ENCODE measurements at places on chromosomes 3 and 15. TPM values are rescaled to one million over a fixed set of nuclear protein-coding genes. Genes with fewer than 3 reads are reported as not detected.

Gene ISLR2
- polyA plus RNA-seq, result not detected

Gene MST1R
- 1.1 TPM for polyA plus RNA-seq

DNA sequence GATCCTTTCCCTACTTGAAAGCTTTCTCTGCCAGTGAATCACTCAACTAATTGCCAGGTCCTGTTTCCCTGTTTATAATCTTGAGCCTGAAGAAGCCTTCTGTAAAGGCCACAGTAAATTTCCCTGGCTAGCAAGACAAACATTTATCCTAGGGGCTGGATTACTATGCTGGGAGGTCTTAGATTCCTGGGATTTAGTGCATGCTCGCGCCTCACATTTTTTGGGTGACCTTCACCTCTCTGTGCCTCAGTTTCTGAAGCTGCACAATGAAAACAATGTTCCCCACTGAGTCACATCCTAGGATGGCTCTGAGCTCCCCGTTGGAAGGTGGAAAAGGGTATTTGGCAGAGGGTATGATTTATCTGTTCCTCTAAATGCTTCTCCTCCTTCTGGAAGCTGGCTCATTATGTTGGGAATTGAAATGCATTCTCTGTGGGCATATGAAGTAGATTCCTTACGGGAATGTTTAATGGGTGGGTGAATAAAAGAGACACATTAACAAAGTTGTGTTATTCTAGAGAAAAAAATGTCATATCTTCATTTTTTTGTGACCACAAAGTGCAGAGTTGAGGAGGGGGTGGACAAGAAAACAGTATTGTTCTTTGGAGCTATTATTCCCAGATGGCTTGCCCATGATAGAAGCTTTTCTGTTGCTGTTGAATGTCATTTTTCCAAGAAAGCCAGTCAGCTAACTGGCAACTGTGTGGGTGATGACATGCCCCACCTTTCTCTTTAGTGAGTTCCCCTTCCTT, 32.4 kb downstream of the LSM3 start:
- H3K4me3 ChIP-seq, result no peak overlapping the region
- H3K27me3 ChIP-seq, result peaks cover 1% of the 10 kb centered on the region
- no peak for DNase-seq
- no peaks in the 10 kb centered on the region for H3K4me1 ChIP-seq
- no peaks in the 10 kb centered on the region for H3K36me3 ChIP-seq
- no peak overlapping the region for H3K27ac ChIP-seq

DNA sequence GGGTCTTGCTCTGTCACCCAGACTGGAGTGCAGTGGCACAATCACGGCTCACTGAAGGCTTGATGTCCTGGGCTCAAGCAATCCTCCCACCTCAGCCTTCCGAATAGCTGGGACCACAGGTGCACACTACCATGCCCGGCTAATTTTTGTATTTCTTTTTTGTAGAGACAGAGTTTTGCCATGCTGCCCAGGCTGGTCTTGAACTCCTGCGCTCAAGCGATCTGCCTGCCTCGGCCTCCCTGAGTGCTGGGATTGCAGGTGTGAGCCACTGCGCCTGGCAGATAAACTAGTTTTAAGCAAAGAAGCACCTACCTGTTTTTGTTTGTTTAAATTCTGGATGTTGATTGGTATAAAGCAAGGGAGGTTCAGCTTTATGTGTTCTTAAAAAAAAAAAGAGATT, 170.6 kb upstream of the GOLIM4 start:
- no peak overlapping the region for H3K4me3 ChIP-seq
- no peaks in the 10 kb centered on the region for H3K36me3 ChIP-seq
- H3K27me3 ChIP-seq, result no peaks in the 10 kb centered on the region
- no peak for DNase-seq
- no peaks in the 10 kb centered on the region for H3K4me1 ChIP-seq

DNA sequence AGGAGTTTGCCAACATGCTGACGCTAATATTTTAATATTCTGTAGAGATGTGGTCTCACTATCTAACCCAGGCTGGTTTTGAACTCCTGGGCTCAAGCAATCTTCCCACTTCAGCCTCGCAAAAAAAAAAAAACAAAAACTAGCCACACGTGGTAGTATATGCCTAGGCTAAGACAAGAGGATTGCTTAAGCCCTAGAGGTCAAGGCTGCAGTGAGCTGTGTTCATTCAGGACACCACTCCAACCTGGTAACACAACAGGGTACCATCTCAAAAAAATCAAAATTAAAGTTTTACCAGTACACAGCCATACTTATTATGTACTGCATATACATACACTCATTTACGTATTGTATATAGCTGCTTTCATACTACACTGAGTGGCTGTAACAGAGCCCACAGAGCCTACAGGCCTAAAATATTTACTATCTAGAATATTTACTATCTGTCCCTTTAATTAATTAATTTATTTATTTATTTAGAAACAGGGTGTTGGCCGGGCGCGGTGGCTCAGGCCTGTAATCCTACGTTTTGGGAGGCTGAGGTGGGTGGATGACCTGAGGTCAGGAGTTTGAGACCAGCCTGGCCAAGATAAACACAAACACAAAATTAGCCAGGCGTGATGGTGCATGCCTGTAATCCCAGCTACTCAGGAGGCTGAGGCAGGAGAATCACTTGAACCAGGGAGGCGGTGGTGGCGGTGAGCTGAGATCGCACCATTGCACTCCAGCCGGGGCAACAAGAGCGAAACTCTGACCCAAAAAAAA, 23.2 kb downstream of the SMARCC1 start:
- H3K27me3 ChIP-seq, result no peaks in the 10 kb centered on the region
- DNase-seq, result no peak
- no peak overlapping the region for H3K27ac ChIP-seq
- no peak overlapping the region for H3K4me3 ChIP-seq

GRCh38 chr15:31342781-31343626, 16.4 kb downstream of the KLF13 start:
- DNase-seq, result no peak
- H3K36me3 ChIP-seq, result no peaks in the 10 kb centered on the region
- H3K27me3 ChIP-seq, result peaks cover 44% of the 10 kb centered on the region
- H3K27ac ChIP-seq, result peak overlapping the region; percentile 92
- peaks cover 100% of the 10 kb centered on the region for H3K4me1 ChIP-seq

Gene CORO2B
- not detected for polyA plus RNA-seq

DNA sequence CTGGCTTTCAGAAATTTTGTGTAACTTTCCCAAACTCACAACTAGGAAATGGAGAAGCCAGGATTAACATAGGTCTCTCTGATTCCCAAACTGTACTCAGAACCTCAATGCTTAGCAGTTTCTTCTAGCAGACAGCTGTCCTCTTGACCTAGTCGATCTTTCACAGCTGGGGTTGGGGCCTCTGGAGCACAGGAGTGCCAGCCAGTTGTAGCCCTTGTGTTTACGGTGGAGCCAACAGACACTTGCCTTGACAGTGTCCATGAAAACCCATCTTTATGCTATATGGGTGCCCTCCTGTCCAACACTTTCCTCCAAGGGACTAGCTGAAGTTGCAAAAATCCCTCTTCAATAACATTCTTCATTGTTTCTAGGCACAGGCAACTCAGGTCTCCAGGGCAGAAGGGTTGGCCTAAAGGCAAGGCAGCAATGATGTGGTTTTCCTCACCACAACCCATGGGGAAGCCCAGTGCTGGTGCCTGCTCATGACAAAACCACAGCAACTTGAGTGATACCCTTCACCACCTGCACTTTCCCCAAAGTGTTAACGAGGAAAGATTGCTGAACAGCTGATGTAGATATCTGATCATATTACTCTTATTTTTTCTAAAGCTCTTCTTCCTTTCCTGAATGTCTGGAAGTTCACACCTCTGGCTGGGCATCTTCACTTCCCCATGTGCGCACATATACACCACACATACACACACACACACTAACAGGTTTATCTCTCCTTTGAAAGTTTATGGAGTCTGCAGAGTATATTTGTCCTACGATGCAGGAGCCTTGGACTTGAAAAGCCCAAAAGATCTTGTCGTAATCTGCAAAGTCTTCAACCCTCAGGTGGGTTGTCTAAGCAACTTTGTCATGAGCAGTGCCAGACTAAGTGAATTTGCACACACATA, 11.0 kb upstream of the KNG1 start:
- no peaks in the 10 kb centered on the region for H3K36me3 ChIP-seq
- DNase-seq, result peak; percentile 66
- no peak overlapping the region for H3K4me3 ChIP-seq
- H3K27ac ChIP-seq, result no peak overlapping the region
- H3K27me3 ChIP-seq, result peaks cover 20% of the 10 kb centered on the region

DNA sequence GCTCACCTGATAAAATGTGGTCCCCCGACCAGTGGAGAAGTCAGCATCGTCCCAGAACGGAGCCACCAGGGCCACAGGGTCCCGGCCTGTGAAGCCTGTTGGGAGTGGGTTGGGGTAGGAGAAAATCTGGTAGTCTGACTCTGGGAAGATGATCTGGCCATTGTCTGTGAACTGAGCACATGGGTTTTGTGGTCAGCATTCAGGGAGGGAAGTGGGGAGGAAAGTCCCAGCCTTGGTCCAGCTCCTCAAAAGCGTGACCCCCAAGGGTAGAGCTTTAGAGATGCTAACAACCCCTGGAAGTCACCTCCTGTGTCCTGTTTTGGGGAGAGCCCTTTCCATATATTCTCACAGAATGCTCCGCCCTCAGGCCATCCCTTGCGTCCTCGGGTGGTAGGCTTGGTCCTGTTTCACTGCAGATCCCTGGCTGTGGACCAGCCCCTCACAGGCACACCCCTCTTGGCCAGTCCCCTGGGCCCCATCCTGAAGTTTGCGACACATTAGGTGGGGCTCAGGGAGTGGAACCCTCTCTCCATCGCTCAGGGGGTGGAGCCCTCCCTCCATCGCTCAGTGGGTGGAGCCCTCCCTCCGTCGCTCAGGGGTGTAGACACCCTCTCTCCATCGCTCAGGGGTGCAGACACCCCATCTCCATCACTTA, 40.0 kb downstream of the MUC4 start:
- H3K36me3 ChIP-seq, result no peaks in the 10 kb centered on the region
- H3K4me1 ChIP-seq, result no peaks in the 10 kb centered on the region
- no peak overlapping the region for H3K4me3 ChIP-seq
- H3K27ac ChIP-seq, result no peak overlapping the region
- H3K27me3 ChIP-seq, result no peaks in the 10 kb centered on the region
- no peak for DNase-seq

GRCh38 chr3:126002189-126002588, 33.2 kb downstream of the ROPN1B start:
- H3K36me3 ChIP-seq, result peaks cover 6% of the 10 kb centered on the region
- H3K4me1 ChIP-seq, result no peaks in the 10 kb centered on the region
- no peak overlapping the region for H3K27ac ChIP-seq
- peaks cover 13% of the 10 kb centered on the region for H3K27me3 ChIP-seq

GRCh38 chr3:128501431-128501830, 8.4 kb upstream of the GATA2 start:
- no peaks in the 10 kb centered on the region for H3K36me3 ChIP-seq
- DNase-seq, result no peak
- H3K27me3 ChIP-seq, result peaks cover 18% of the 10 kb centered on the region
- H3K4me1 ChIP-seq, result peaks cover 6% of the 10 kb centered on the region
- H3K27ac ChIP-seq, result no peak overlapping the region

DNA sequence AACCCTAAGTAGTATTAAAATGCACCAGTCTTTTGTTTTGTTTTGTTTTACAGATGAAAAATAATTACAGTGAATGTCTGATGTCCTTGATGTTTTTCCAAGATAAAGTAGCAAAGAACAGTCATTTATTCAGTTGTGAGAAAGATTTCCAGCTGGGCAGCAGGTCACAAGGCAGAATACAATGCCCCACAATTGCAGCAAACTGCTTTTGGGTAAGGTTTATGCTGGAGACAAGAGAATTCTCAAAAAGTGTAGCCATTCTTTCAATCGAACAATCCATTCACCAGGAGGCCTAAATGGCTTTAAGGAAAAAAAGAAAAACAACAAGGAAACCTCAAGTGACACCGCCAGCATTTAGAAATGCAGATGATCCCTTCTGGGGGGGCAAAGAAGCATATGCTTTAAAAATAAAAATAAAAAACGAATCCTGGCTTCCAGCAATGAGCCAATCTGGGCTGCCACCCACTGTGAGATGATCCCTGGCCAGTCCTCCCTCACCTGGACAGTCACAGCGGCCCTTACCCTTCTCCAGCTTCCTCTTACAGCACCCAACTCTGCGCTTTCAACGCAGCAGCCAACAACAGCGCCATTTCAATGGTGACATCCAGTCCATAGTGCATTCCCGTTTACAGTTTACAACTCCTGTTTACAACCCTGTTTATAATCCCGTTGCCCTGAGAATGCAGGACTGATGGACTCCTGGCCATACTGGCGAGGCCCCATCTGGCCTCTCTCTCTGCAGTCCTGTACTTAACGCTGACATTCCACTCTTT, 25.7 kb upstream of the WNT5A start:
- no peaks in the 10 kb centered on the region for H3K36me3 ChIP-seq
- H3K27ac ChIP-seq, result no peak overlapping the region
- no peak for DNase-seq
- H3K4me1 ChIP-seq, result no peaks in the 10 kb centered on the region
- no peak overlapping the region for H3K4me3 ChIP-seq
- no peaks in the 10 kb centered on the region for H3K27me3 ChIP-seq

Gene HES1
- polyA plus RNA-seq, result not detected

GRCh38 chr3:78940128-78940527, 827.7 kb downstream of the ROBO1 start:
- no peak overlapping the region for H3K27ac ChIP-seq
- H3K4me1 ChIP-seq, result no peaks in the 10 kb centered on the region
- H3K36me3 ChIP-seq, result no peaks in the 10 kb centered on the region
- no peaks in the 10 kb centered on the region for H3K27me3 ChIP-seq
- H3K4me3 ChIP-seq, result no peak overlapping the region
- no peak for DNase-seq

DNA sequence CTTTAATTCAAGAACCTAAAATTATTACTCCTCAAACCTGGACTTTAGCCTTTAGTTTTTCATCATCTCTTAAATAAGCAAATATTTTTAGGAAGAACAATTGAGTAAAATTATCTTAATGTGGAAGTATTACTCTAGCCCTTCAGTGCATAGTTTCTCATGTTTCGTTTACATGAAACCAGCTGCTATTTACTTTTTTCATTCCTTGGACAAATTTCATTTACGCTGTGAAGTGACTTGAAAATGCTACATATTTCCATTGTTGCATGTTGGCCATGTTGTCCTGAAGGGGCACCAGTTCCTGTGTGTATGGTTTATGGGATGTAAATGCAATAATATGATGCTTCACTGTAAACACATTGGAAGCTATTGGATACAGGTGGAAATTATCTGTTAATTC, 49.9 kb downstream of the SLC25A26 start:
- no peak overlapping the region for H3K4me3 ChIP-seq
- H3K4me1 ChIP-seq, result no peaks in the 10 kb centered on the region
- H3K36me3 ChIP-seq, result peaks cover 17% of the 10 kb centered on the region
- DNase-seq, result no peak
- no peak overlapping the region for H3K27ac ChIP-seq
- H3K27me3 ChIP-seq, result peaks cover 2% of the 10 kb centered on the region

Gene MB21D2
- polyA plus RNA-seq, result 0.07 TPM

GRCh38 chr3:107450254-107450893, 72.4 kb upstream of the BBX start:
- no peak for DNase-seq
- H3K27me3 ChIP-seq, result peaks cover 3% of the 10 kb centered on the region
- H3K4me3 ChIP-seq, result no peak overlapping the region
- H3K36me3 ChIP-seq, result no peaks in the 10 kb centered on the region
- H3K27ac ChIP-seq, result no peak overlapping the region
- no peaks in the 10 kb centered on the region for H3K4me1 ChIP-seq

Gene SMCO1
- polyA plus RNA-seq, result not detected

All from immature natural killer cell (primary cell).